ENCODE measurements at places on chromosomes 13 and 19. TPM values are rescaled to one million over a fixed set of nuclear protein-coding genes. Genes with fewer than 3 reads are reported as not detected.

Gene APC2
- 0.59 TPM for total RNA-seq

GRCh38 chr19:8615813-8616596 is 5.5 kb upstream of the ADAMTS10 start:
- peak; percentile 32 for DNase-seq

Gene FFAR3
- total RNA-seq, result 0.10 TPM

Gene RAB3A
- total RNA-seq, result 3.0 TPM

DNA sequence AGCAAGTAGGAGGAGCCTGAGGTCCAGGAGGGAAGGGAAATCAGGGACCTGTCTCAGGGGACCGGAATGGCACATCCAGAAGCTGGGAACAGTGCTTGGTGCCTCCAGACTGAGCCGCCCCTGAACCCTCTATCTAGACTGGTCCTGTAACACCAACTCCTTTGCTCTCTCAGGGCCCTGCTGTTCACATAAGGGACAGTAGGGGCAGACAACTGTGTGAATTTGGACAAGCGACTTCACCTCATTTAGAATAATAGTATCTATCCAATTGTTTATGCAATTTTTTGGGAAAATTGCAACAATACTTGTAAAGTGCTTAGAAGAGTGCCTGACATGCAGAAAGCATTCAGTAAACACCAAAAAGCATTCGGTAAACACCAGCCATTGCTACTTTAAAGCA is 14.0 kb downstream of the SYMPK start:
- no peak for DNase-seq

DNA sequence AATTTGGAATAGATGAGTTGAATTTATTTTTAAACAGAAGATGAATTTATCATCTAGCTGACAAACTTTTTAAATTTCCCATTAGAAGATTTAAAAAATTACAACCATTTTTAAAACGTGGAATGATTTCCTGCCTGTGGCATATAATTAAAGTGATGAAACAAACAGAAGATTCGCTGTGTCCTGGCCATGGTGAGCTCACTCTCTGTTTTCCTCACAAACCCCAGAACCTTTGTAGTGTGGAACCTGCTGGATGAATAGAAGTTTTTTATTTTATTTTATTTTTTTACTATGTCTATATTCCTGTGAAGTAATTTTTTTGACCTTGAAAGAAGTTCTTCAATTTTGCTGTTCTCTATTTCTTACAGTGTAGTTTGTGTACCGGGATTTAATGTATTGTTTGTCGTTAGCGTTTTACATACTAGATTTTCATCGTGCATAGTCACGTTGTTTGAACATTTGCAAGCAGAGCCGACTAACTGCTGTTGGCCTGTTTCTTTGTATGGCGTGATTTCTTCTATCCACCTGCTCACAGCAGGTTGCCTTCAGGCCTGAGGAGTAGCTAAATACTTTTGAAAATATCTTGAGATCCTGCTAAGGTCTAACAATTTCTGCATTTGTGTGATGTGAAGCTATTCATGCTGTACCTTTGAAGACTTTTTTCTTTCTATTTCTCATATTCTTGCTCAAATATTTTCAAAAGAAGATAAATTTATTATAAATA is 149.2 kb downstream of the GGACT start:
- DNase-seq, result no peak

- no peak for DNase-seq
Observed at GRCh38 chr13:95032121-95032520, 269.1 kb downstream of the ABCC4 start.

Gene HNRNPA1L2
- 5.0 TPM for total RNA-seq

Gene VSTM2B
- total RNA-seq, result not detected

- no peak for DNase-seq
Observed at GRCh38 chr13:77715233-77715891, 17.9 kb downstream of the SLAIN1 start.

DNA sequence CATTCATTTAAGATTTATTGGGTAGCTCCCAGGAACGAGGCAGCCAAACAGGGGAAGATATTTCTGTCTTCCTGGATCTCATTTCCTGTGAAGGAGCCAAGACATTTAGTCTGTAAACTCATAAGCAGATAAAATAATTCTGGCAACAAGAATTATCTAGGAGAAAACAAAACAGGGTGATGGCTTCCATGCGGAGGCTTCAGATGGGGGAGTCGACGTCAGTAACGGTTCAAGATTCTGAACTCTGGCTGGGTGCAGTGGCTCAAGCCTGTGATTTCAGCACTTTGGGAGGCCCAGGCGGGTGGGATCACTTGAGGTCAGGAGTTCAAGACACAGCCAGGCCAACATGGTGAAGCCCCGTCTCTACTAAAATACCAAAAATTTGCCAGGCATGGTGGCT is 1.3 kb downstream of the GNA15 start:
- no peak for DNase-seq

Gene DLL3
- 0.20 TPM for total RNA-seq

DNA sequence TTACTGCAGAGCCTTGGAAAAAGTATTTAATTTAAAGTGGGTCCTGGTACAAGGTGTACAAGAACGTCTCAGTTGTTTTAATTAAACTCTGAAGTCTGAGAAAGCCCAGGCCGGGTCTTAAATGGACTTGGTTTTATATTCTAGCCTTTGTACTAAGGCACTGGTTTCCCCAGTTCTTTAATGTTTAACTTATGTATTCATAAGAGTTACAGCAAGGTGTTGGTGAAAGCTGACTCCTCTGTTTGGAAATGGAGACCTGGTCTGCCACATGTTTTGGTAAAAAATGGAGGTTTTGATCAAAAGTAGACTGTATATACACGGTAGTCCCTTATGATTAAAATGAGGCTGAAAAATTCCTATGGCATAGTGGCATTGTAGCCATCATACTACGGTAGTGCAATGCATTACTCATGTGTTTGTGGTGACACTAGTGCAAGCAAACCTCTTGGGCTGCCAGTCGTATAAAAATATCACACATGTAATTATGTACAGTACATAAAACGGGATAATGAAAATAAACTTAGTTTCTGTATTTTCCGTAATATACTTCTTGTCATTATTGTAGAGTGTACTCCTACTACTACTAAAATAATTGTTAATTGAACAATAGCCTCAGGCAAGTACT is 883.4 kb upstream of the SPRY2 start:
- DNase-seq, result no peak

DNA sequence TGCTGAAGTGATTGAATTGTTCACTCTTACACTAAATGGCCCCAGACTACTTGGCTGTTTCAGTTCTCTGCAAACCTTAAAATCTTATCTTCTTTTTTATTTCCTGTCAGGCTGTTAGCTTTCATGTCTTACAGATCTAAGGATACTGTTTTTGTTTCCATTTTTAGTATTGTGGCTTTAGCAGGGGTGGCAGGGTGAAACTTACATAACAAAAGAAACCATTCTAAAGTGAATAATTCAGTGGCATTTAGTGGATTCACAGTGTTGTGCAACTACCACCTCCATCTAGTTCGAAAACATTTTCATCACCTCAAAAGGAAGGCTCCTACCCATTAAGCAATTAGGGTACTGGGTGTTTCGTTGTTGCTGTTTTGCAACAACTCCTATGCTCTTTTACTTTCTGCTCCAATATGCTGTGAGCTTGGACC is 19.8 kb downstream of the TMEM272 start:
- DNase-seq, result no peak

Measured in skin of body (tissue), 3 donors.